ENCODE measurements at places on chromosomes 7 and 10.

GRCh38 chr7:140294454-140294853 is 103.9 kb downstream of the SLC37A3 start:
- DNase-seq = no peak

DNA sequence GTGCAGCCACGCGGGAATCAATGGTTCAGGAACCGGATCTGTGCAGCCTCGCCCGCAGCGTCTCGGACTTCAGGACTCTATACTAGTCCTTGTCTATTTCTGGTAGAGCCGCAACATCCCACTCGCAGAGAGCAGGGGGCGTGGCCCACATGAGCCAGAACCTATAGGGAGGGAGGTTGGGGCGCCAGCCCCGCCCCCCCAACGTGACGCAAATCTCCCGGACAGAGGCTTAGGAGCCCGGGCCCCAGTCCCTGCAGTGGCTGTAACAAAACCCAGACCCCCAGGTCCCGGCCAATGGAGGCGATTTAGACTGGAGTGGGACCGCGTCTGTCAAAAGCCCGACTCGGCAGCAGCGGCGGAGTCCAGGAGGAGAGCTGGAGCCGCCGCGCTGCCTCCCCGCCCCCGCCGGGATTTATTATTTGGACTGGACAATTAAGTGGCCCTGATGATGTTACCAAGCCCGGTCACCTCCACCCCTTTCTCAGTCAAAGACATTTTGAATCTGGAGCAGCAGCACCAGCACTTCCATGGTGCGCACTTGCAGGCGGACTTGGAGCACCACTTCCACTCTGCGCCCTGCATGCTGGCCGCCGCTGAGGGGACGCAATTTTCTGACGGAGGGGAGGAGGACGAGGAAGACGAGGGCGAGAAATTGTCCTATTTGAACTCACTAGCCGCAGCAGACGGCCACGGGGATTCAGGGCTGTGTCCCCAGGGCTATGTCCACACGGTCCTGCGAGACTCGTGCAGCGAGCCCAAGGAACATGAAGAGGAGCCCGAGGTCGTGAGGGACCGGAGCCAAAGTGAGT is at the start of gene NKX2-3:
Gene NKX2-3 (plus strand): TSS at position 256 of the 809 bp plus-strand sequence. CDS start 190 bp downstream, at position 446.
- peak; percentile 95 for DNase-seq

- no peak for DNase-seq
Measured at GRCh38 chr7:44063894-44064651, 1.3 kb downstream of the PGAM2 start.

DNA sequence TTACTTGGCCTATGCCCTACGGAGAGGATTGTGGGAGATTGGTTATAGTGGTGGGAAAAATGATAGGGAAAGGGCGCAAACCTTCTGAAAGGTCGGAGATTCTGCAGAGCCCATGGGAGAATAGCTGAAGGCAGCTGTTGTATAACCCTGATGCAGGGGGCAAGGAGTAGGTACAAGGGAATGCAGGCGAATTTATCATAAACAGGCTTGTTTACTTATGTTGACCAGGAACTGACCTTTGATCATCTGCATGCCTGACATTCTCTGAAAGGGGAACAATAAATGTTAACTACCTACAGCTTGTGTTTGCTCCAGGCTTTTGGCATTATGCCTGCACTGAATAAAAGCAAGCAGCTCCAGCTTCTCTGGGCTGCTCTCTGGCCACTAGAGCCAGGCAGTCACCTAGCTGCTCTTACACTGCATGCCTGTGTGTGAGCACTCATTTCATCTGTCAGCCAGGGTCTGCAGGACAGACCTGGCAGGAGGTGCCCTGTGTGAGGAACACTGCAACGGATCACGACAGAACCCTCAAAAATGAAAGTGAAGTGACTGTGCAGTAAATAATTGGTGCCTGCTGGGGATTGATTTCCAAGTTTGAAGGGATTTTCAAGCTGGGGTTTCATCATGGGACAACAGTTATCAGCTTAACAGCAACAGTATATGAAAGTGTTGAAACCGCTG is 31.1 kb upstream of the ABCA13 start:
- peak; percentile 32 for DNase-seq

- DNase-seq = no peak
Measured at GRCh38 chr7:155346285-155346684, 48.6 kb downstream of the INSIG1 start.

DNA sequence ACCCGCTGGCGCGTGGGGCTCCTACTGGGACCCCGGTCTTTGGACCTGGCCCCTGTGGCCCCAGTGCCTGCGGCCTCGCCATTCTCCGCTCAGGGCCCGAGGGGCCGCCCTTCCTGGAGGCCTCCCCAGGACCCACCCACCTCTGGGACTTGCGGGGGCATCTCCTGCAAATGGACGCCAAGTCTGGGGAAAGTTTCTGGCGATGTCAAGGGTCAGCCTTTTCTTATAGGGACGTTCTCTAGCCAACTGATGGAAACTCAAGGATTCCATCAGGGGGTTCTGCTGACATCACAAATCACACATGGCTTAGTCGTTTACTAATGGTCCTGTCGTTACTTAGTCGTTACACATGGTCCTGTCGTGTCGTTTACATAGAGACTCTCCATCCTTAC is 57.7 kb upstream of the RHOBTB1 start:
- no peak for DNase-seq

DNA sequence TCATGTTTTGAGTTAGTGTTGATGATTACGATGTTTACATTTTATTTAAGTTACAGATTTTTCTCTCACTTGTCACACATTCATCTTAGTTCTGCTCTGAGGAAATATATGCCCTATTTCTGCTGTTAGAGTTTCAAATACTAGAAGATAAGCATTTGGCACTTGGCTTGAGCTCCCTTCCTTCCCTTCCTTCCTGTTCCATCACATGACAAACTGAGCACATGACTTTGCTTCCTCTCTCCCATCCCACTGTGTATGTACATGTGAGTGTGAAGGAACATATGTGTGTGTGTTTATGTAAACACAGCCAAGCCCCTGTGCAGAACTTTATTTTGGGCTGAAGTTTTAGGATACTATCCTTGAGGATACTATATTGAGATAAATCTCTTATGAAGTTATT is 795.9 kb upstream of the IGFBP3 start:
- DNase-seq = no peak
